ENCODE measurements at places on chromosomes 2 and 18.
A peak's percentile ranks its signal among the peaks of the same experiment; 100 is the strongest.

DNA sequence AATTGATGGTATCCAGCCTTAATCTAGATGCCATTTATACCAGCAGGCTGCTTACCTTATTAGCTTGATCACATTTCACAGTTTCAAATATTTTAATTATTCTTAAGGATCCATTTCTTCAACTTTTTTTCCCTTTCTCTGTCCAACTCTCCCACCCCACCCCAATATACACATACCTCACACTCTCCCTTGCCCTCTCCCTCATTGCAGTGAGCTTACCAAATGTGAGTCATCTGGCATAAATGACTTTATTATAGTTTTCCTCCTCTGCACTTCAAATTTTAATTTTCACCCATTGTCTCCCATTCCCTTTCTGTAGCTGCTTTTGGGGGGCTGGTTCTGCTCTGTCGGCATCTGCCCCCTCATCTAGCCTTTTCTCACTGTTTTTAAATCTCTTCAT lies 12.9 kb downstream of the HTR2B start:
- DNase-seq: no peak

GRCh38 chr2:237996021-237996593 lies 29.3 kb downstream of the UBE2F start:
- DNase-seq: no peak

- DNase-seq: no peak
These were observed 18.8 kb downstream of the CDH2 start for GRCh38 chr18:28158083-28158581.

DNA sequence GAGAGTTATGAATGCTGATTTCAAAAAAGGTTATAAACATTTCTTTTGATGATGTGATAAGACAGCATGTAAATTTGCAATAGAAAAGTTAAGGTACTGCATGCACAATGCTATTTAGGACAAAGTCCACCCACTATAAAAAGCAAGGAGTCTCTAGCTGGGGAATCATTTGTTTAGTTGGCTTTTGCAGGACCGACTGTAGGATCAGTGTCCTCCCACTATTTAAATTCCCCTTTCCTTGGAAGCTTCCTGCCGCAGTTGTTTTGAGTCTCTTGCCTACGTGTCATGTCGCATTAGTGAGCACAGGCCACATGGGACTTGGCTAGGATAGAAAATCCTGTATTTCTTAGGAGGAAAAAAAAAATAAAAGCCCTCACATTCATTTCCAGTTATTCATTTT lies 13.1 kb downstream of the QPCT start:
- no peak for DNase-seq

DNA sequence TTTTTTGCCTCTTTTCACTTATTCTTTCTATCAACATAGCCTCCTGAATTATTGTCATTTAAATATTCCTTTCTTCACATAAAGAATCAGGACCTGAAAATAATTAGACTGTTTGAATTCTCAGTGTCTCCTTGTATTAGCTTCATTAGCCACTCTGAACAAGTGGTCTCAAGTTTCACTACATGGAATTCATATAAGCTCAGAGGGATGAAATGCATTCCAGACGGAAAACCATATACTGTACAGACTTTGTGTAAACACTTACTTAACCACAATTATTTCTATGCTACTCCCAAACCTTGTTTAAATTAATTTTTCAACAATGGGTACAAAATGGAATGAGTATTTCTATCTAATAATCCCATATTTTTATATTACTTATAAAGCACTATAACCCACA lies 53.4 kb downstream of the CHN1 start:
- DNase-seq: no peak

- no peak for DNase-seq
These were observed 163.0 kb downstream of the MREG start for GRCh38 chr2:215850380-215850779.

DNA sequence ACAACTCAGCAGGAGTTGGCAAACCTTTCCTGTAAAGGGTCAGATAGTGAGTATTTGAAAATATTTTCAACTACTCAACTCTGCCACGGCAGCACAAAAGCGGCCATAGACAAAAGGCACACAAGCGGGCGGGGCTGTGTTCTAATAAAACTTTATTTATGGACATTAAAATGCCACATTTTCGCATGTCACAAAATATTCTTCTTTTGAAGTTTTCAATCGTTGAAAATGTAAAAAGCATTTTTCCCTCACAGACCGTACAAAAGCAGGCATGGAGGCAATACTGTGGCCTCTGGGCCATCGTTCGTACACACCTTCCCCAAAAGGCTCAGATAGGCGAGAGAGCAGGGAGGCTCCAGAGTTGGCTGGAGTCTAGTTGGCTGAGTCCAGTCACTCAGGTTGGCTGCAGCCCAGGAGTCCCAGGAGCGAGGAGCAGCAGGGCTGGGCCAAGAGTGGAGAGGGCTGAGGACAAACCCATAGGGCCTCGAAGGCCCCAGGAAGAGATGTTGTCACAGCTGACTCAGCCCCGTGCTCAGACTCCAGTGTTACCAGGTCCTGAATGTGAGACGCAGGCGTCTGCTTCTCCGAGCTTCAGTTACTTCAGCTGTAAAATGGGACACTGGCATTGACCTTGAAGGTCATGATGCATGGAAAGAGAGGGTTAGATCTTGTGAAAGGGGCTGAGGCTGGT lies 42.5 kb downstream of the SDC1 start:
- DNase-seq: no peak

- DNase-seq: no peak
These were observed 47.0 kb upstream of the PPP1CB start for GRCh38 chr2:28704621-28705020.

GRCh38 chr2:200625958-200626363 lies 40.1 kb downstream of the AOX1 start:
- no peak for DNase-seq

DNA sequence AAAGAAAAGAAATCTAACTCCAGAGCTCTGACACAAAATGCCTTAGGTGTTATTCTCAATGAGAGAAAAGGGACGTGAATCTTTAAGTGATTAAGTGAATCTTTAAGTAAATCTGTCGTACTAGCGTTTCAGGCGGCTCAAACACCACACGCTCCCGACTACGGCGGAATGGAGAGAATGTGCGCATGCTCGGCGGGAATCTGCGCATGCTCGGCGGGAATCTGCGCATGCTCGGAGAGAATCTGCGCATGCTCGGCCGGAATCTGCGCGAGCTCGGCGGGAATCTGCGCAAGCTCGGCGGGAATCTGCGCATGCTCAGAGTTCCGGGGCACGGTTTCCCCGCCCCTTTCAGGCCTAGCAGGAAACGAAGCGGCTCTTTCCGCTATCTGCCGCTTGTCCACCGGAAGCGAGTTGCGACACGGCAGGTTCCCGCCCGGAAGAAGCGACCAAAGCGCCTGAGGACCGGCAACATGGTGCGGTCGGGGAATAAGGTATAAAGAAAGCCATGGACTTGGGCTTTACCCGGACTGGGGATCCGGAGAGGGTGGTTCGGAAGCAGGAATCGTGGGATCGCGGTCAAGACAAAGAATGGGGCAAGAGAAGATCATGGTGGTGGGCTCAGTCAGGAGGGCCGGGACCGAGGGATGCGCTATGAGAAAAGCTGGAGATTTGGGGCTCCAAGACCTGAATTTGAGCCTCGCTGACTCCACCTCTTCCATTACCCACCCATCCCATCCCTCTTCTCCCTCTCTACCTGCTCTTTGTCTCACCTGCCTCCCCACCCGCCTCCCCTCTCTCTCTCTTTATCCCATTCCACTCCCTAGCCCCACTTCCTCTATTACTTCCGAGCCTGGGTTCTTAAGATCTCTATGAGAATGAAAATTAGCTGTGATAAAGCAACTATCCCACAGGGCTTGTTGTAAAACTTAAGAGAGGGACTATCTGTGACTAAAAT lies at the start of gene XRCC5:
XRCC5 (plus strand) TSS at position 382 of the 955 bp plus-strand sequence; CDS start at position 471, 89 bp downstream.
- DNase-seq: peak; percentile 53
